MG63 (cell line): ENCODE measurements at places on chromosomes 1 and 21. TPM values are rescaled to one million over a fixed set of nuclear protein-coding genes. Genes with fewer than 3 reads are reported as not detected.

NEK7 gene
- 242 and 562 TPM in 2 replicates for total RNA-seq

TMEM52 gene
- total RNA-seq, result not detected in 2 replicates

NBPF4 gene
- total RNA-seq, result 1.5 and 4.4 TPM in 2 replicates

C1orf198 gene
- 39.5 and 47.1 TPM in 2 replicates for total RNA-seq

VSIG8 gene
- not detected in 2 replicates for total RNA-seq

CRP gene
- total RNA-seq, result not detected in 2 replicates

MFAP2 gene
- 112 and 123 TPM in 2 replicates for total RNA-seq

GSTM1 gene
- 67.7 and 86.1 TPM in 2 replicates for total RNA-seq

AVPR1B gene
- total RNA-seq, result not detected in 2 replicates

OR2T35 gene
- total RNA-seq, result not detected in 2 replicates

GNAT2 gene
- 0.10 TPM in 1 of 2 replicates, not detected in the other for total RNA-seq

GSTM2 gene
- total RNA-seq, result 20.0 and 22.2 TPM in 2 replicates

IVL gene
- not detected in 2 replicates for total RNA-seq

PRMT2 gene
- total RNA-seq, result 92.3 and 139 TPM in 2 replicates

FBXO28 gene
- 34.1 and 40.2 TPM in 2 replicates for total RNA-seq

FUCA1 gene
- total RNA-seq, result 9.5 and 9.8 TPM in 2 replicates

SMIM1 gene
- total RNA-seq, result not detected in 2 replicates

PSRC1 gene
- total RNA-seq, result 38.5 and 67.0 TPM in 2 replicates

TNFRSF18 gene
- total RNA-seq, result not detected in 2 replicates

PLA2G2A gene
- total RNA-seq, result not detected in 2 replicates

STIL gene
- total RNA-seq, result 9.6 and 14.2 TPM in 2 replicates

KCND3 gene
- 0.07 and 0.10 TPM in 2 replicates for total RNA-seq

KLHDC9 gene
- not detected in 2 replicates for total RNA-seq

HS2ST1 gene
- total RNA-seq, result 7.8 and 17.4 TPM in 2 replicates

HSPG2 gene
- total RNA-seq, result 28.0 and 70.4 TPM in 2 replicates

NTRK1 gene
- total RNA-seq, result not detected in 2 replicates

EPHX1 gene
- 80.7 and 111 TPM in 2 replicates for total RNA-seq

DMAP1 gene
- 15.6 and 36.4 TPM in 2 replicates for total RNA-seq

SF3B4 gene
- 35.9 and 42.3 TPM in 2 replicates for total RNA-seq

FABP3 gene
- 18.5 and 72.0 TPM in 2 replicates for total RNA-seq

TACSTD2 gene
- not detected in 2 replicates for total RNA-seq

UBIAD1 gene
- 6.3 and 9.0 TPM in 2 replicates for total RNA-seq

MMP23B gene
- total RNA-seq, result 1.6 TPM in 1 of 2 replicates, not detected in the other

LMX1A gene
- total RNA-seq, result not detected in 2 replicates

AMPD2 gene
- 119 and 172 TPM in 2 replicates for total RNA-seq

CSF3R gene
- not detected in 2 replicates for total RNA-seq

RAD54L gene
- 3.3 and 15.3 TPM in 2 replicates for total RNA-seq

KRTAP12-2 gene
- not detected in 2 replicates for total RNA-seq

SLC30A2 gene
- not detected in 2 replicates for total RNA-seq

RGSL1 gene
- not detected in 2 replicates for total RNA-seq

ZNF695 gene
- total RNA-seq, result 6.1 and 9.0 TPM in 2 replicates

MYOG gene
- total RNA-seq, result not detected in 2 replicates

TRPM2 gene
- 0.13 TPM in 1 of 2 replicates, not detected in the other for total RNA-seq

LHX8 gene
- total RNA-seq, result 0.79 TPM in 1 of 2 replicates, not detected in the other

S100A8 gene
- total RNA-seq, result not detected in 2 replicates

CFHR4 gene
- not detected in 2 replicates for total RNA-seq

LRRIQ3 gene
- 0.12 and 0.16 TPM in 2 replicates for total RNA-seq

MYBPH gene
- not detected in 2 replicates for total RNA-seq

ERG gene
- 4.4 and 7.6 TPM in 2 replicates for total RNA-seq

FMO4 gene
- total RNA-seq, result 1.5 TPM in 1 of 2 replicates, not detected in the other

SPRR1B gene
- total RNA-seq, result not detected in 2 replicates

GIPC2 gene
- total RNA-seq, result 0.10 TPM in 1 of 2 replicates, not detected in the other

DIRAS3 gene
- not detected in 2 replicates for total RNA-seq

SMCP gene
- total RNA-seq, result not detected in 2 replicates

SPRR5 gene
- total RNA-seq, result not detected in 2 replicates

SPRR2E gene
- total RNA-seq, result not detected in 2 replicates

TNFRSF14 gene
- 0.15 and 4.5 TPM in 2 replicates for total RNA-seq

VANGL2 gene
- not detected in 2 replicates for total RNA-seq
